Stimulated activated CD4-positive, alpha-beta T cell treated with anti-CD3 and anti-CD28 coated beads, TNF-alpha, amount 100 ng/mL, for 4 hours (primary cell): ENCODE measurements at places on chromosomes 12 and 14.

DNA sequence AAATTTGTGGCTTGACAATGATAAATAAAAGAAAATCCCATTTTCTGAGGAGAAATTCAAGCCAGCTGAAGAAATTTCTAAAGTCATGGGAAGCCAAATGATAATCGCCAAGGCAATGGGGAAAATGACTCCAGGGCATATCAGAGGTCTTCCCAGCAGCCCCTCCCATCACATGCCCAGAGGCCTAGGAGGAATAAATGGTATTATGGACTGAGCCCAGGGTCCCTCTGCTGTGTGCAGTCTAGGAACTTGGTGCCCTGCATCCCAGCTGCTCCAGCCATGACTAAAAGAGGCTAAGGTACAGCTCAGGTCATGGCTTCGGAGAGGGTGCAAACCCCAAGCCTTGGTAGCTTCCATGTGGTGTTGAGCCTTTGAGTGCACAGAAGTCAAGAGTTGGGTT lies 4.4 kb downstream of the CLEC12A start:
- DNase-seq = no peak

- no peak for DNase-seq
These were observed 446.9 kb downstream of the ATP23 start for GRCh38 chr12:58388261-58388660.

- no peak for DNase-seq
These were observed 268.2 kb downstream of the DPF3 start for GRCh38 chr14:72625689-72626088.

DNA sequence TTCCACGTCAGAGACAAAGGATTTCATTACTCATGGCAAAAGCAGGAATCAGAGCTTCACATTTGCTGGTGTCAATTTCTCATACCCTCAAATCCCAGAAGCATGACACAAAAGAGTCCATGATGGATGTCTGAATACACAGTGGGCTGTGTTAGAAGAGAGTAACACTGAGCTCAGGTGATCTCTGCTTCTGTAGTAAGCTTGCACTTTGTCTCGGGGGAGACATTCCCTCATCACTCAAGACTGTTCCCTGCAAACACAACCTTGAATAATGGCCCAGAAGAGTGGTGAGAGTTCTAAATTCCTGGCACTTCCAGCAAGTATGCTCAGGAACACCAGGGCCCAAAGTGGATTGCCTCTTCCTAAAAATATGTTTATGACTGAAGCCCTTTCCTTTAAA lies 1787.2 kb upstream of the SEL1L start:
- no peak for DNase-seq

DNA sequence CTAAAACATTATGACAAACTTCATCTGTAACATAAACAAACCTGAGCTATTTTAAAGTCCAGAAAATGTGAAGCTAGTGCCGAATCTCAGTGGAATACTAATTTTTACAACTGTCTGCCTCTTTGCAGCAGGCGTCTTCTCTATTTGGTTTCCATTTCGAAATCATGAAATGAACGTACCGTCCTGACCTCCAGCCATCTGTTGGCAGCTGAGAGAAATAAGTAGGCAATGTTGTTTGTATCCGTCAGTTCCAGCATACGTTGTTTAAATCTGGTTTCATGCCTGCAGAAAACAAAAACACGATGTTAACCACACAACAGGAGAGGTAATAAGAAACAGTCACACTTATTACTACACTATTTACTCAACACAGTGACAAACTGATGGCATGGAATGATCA lies 54.3 kb upstream of the KCNJ8 start:
- DNase-seq = no peak

DNA sequence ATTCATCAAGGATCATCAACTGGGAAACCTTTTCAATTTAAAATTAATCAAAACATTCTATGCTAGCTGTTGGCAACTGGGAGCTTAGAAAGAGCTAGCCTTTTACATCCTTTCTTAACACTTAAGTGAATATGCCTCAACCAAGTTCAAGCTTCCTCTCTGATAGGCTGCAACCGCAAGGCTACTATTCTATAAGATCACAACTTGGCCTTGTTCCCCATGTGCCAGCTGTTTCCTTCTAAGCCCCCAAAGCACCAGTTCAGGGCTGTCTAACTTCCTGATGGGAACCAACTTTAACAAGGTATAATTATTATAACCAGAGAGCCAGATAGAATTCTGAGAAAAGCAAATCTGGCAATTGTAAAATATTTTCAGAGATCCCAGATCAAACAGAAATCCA lies 37.0 kb downstream of the KCNC2 start:
- no peak for DNase-seq
